ENCODE measurements at places on chromosomes 7 and 10.
A peak's percentile ranks its signal among the peaks of the same experiment; 100 is the strongest.

GRCh38 chr7:157432957-157433576, 96.3 kb downstream of the DNAJB6 start:
- DNase-seq = peak; percentile 54

GRCh38 chr10:21169271-21169670, 272.2 kb upstream of the NEBL start:
- no peak for DNase-seq

DNA sequence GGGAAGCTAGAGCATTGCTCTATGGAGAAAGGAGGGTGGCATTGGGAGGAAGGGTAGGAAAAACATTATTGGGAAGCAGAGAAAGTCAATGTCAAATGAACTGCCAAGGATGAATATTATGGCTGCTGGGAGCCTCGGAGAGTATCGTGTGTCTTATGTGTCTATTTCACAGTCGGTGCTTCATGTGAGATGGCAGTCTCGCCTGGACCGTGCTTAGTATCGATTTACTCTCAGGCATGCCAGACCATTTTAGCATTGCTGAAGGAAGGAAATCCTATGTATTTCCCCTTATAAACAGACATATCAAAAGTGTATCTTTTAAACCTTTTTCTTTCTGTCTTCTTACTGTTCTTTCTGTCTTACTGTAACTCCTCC, 612.6 kb downstream of the AUTS2 start:
- DNase-seq = no peak

- no peak for DNase-seq
These were observed 16.0 kb upstream of the LRRC61 start for GRCh38 chr7:150307129-150307528.

GRCh38 chr10:101682172-101682825, 12.7 kb downstream of the FBXW4 start:
- peak; percentile 13 for DNase-seq

- DNase-seq = no peak
These were observed 7.8 kb downstream of the AFAP1L2 start for GRCh38 chr10:114396464-114396863.

DNA sequence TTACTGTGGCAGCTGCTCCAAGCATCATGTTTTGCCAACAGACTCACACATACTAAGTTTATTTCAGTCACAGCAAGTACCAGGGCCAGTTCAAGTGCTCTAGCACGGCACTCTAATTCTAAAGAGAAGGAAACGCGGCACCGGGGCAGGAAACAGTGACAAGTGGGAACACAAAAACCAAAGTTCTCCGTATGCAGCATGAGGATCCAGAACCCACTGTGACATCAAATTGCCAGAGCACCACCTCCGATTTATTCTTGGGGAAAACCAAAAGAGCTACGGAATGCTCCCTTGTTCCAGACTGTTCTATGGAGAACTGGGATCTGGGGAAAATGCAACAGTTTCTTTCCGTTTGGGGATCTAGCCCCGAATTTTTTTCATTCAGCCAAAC, 448 bp upstream of the PTER start:
- peak; percentile 11 for DNase-seq

DNA sequence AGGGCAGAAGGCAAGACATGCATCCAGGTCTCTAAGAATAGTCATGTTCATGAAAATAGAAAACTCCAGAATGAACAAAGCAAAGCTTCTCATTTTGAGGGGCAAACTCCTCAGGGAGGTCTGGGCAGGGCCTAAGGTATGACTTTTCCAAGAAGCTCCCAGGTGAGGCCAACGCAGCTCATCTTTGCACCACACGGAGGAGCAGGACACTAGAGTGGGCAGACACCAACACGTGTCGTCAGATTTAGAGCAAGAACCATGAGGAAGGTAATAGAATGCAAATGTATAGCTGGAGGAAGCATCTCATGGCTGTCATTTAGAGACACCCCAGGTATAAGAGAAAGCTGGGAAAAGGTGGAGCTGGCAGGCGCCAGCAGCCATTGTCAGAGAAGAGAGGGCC, 95.7 kb downstream of the WDFY4 start:
- no peak for DNase-seq

- no peak for DNase-seq
These were observed 175.1 kb downstream of the TNS3 start for GRCh38 chr7:47406801-47407129.

GRCh38 chr10:71773221-71773971, at the start of gene VSIR:
VSIR (minus strand) TSS chr10:71773520; CDS start chr10:71773439, 81 bp downstream.
- peak; percentile 82 for DNase-seq

- DNase-seq = no peak
These were observed 138.0 kb downstream of the FRMD4A start for GRCh38 chr10:14192746-14193145.

GRCh38 chr7:139043823-139044812, 8.3 kb upstream of the ZC3HAV1L start:
- DNase-seq = peak; percentile 22

DNA sequence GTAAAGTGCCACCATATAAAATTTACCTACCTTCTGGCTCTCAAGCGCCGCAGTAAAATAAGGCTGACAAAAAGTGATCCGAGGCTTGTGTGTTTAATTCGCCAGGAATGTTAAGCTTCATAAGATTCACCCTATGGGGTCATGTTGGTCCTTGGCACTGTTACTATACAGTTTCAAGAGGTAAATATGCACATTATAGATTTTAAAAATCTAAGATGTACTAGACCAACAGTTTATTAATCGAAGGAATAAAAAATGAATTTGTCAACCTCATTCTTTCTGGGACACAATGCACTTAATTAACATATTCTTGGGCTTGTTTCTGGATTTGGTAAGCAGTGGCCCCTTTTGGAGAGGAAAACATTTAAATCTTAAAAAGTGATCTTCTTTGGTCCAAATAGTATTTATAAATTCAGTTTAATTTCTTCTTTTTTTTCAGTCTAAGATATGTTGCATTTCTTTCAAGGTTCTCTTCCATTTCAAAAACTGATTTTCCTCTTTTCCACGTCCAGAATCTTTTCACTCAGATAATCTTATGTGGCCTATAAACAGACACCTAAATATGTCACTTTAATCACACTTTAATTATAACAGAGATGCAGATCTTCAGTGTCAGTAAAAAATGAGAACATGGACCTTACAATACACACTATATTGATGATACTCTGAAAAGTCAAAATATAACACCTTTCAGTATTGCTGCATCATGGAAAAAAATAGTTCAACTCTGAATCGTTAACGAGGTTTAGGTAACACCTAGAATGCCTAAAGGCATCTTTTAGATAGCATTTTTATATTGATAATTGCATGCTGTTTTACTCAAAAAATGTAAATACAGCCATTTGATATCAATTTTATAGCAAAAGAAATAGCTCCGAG, 3.8 kb upstream of the SKIDA1 start:
- no peak for DNase-seq

GRCh38 chr7:108078211-108078673, 51.9 kb downstream of the LAMB4 start:
- DNase-seq = no peak

- peak; percentile 12 for DNase-seq
These were observed 171.5 kb upstream of the TCF7L2 start for GRCh38 chr10:112778579-112778978.

Measured in choroid plexus epithelial cell (primary cell).